ENCODE measurements at places on chromosomes 5 and 9.

DNA sequence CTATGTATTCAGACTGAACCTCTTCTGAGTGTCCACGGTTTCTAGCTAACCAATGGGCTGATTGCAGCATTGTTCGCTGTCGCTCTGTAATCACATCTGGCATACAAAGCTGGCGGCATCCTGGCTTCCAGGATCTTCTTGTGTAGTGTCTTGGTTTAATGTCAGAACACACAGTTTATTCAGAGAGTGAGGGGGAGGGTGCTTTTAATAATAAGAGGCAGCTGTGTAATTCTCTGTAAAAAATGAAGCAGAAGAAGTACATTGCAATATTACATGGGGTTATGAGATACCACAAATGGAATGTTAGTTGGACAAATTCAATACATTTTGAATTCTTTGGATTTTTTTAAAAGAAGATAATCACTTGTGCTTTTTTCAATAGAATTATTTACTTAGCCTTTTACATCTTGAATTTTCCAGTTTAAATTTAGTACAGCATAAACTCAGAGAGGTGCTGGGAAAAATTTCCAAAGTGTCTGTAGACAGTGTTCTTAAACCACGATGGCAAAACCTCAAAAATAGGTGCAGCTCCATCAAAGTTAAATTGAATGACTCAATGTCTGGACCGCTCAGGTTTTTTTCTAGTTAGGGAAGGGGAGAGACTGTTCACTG is 206.0 kb downstream of the PCSK1 start:
- peak; percentile 78 for DNase-seq

DNA sequence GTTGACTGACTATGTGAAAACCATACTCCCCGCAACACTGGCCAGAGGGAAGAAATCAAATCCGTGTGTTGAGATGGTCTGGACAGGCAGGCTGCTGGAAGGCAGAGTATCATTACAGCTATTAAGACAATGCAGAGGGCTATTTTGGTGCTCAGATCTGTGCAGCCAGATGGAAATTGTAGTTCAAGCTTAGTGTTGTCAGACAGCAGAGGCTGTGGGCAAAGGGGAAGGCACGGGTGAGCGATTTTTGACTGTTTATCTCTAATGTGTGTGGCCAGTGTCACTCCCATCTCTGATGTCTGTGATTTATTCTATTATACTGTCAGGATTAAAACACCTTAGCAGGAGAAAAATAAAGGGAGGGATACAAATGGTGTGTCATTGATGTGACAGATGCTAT is 984.4 kb upstream of the WWC1 start:
- no peak for DNase-seq

GRCh38 chr5:166342402-166342801 is 1949.0 kb upstream of the WWC1 start:
- no peak for DNase-seq

- DNase-seq, result no peak
These were observed 10.9 kb downstream of the SEMA5A start for GRCh38 chr5:9534881-9535517.

GRCh38 chr9:90167914-90168313 is 474.7 kb downstream of the DIRAS2 start:
- no peak for DNase-seq

- no peak for DNase-seq
These were observed 7.4 kb upstream of the CDK5RAP2 start for GRCh38 chr9:120587328-120587727.

DNA sequence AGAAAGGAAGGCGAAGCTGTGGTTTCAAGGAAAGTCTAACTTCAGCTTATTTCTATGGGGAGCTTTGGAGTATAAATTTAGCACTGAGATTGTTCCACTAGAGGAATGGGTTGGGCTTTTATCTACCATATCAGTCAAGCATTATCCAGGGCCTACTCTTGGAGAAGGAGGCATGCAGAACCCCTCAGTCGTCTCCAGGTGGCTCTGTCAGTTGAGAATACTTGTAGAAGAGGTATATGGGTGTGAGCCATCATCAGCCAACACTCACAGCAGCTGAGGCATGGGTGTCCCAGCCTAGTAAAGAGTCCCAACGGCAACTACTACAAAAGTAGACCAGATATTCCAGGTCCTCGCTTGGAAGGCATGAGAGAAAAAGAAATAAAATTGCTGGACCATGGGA is 548.5 kb upstream of the GRAMD2B start:
- DNase-seq, result no peak

DNA sequence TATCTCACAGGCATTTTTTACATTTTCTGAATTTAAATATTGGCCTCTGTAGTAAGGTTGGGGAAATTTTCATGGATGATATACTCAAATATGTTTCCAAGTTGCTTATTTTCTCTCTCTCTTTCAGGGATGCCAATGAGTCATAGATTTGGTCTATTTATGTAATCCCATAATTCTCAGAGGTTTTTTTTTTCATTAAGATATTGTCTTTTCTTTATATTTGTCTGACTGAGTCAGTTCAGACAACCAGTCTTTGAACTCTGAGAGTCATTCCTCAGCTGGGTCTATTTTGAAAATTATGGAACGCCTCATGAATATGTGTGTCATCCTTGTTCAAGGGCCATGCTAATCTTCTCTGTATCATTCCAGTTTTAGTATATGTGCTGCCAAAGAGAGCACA is 223.2 kb downstream of the PCSK1 start:
- peak; percentile 30 for DNase-seq

GRCh38 chr9:27437652-27438373 is 86.3 kb upstream of the IFNK start:
- DNase-seq, result peak; percentile 20

DNA sequence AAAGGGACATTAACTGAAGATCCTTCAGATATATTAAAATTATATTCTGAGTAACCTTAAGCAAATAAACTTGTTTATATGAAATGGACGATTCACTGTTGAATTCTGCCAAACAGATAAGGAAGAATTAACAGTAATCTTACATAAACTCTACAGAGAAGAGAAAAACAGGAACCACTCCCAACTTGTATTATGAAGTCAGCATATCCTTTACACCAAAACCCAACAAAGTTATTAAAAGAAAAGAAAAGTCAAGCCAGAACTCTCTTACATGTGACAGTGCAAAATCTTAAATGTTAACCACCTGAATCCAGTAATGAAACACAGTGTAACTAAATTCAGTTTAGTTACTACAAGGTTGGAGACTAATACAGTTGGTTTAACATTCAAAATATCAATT is 185.8 kb downstream of the DEPDC1B start:
- DNase-seq, result no peak

GRCh38 chr5:174320051-174320450 is 274.5 kb downstream of the NSG2 start:
- DNase-seq, result no peak

DNA sequence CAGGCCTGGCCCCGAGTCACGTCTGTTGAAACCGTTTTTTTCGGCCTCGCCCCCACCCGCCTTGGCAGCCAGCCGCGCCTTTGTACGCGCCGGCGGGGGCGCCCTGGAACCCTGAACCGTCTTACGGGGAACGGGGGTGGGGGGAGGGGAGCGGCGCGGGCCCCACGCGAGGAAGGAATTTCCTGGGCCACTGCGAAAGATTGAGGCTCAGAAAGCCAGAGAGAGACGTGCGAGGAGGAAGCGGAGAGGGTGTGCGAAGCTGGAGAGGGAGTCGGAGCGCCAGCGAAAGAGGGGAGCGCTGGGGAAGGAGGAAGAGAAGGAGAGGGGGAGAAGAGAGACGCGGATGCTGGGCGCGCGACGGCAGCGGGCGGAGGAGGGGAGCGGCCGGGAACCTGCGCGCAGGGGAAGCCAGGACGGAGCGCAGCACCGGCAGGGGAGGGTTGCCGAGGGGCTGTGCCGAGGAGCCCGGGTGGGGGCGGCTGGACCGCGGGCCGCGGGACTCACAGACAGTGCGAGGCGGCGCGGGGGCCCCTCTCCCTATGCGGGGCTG is 4.6 kb upstream of the PRDM12 start:
- no peak for DNase-seq

DNA sequence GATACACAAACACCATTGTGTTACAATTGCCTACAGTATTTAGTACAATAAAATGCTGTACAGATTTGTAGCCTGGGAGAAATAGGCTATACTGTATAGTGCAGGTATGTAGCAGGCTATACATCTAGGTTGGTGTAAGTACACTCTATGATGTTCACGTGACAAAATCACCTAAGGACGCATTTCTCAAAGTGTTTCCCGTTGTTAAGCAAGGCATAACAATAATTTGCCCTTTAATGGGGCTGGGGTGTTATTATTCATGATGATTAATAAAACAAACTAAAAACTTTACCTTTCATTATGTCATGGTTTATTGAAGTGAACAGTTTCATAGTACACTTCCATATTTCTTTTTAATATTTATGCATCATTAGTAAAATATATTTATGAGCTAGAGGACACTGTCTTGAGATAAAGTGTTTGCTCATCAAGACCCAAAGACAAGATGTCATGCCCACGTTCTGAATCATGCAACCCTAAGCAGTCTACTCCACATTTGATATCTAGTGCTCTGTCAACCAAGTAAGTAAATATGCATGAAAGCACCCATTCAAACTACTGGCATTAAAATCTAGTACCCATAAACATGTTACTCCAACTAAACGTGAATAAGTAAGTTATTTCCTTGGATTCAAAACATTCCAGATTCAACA is 220.5 kb downstream of the NR2F1-AS1 start:
- no peak for DNase-seq

DNA sequence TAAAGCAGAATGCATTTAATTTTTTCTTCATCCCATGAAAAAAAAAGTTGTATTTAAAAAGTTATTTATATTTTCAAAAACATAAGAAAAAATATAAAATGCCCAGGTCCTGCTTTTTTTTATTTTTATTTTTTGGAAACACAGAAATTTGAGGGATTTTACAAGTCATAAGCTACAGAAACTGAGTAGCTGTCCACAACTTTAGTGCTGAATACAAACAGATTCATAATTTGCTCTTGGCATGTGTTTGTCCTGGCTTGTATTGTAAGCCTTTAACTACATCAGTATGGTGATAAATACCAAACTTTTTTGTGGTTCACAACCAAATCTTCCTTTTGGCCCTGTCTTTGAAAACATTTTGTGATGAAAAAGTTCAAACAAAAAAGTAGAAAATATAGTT is 7.5 kb upstream of the PLCXD3 start:
- peak; percentile 20 for DNase-seq

DNA sequence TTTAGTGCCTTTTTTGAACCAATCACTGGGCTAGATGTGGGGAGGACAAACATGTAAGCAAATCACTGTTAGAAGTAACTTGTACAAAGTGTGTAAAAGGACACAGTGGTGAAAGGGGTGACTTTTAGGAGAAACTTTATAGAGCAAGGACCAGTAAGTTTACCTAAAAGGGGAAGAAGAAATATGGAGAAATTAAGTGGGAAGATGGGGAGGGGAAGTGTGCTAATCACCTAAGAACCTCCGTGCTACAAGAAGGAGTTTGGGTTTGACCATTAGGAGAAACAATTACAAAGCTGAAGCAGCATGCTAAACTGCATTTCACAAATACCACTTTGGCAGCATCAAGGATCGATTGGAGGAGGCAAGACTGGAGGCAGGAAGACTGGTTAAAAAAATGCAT is 17.3 kb downstream of the ITGA1 start:
- DNase-seq, result no peak

- DNase-seq, result no peak
These were observed 292.8 kb downstream of the ARHGEF28 start for GRCh38 chr5:73918791-73919221.

DNA sequence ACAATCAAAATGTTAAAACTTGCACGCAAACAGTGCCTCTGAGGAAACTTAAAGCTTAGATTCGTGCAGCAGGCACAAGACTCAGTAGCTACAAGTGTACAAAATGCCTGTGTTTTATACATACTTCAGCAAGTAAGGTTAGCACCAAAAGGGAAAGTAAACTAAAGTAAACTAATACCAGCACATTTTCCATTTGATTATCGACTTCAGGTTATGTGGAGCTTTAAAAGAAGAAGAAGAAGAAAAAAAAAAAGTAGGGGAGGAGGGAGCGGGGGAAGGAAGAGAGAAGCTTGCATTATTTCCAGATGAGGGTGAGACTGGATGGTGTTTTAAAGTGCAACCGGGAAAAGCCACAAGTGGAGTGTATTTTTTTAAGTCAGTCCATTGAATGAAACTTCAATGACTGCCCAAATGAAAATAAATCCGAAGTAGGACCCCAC is 596 bp upstream of the ADAMTS6 start:
- DNase-seq, result peak; percentile 34

DNA sequence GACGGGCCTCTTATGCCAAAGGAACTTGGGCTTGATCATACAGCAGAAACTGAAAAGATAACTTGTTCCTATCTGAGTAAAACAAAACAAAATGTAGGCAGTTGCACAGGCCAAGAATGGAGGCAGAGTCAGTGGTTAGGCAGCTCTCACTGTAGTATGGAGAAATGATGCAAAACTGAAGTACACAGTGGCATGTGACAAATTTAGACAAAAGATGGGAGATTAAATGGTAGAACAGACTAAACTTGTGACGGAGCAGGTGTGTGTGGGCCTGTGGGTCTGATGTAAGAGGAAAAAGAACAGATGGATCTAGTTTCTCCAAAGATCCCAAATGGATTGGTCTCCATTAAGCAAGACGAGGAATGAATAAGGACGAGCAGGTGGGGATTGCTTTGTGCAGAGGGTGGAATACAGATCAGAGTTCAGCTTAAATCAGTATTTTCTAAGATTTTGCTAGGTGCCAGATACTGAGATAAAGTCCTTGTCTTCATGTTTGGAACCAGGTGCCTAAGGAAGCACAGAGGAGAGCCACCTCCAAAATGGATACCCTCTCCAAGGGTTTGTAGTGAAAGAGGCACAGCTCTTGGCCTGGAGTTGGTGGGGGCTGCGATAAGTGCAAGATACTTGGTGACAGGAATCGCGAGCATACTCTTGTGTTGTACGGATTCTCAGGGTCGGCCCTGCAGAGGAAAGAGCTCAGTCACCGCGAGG is 722 bp upstream of the DCP2 start:
- no peak for DNase-seq

DNA sequence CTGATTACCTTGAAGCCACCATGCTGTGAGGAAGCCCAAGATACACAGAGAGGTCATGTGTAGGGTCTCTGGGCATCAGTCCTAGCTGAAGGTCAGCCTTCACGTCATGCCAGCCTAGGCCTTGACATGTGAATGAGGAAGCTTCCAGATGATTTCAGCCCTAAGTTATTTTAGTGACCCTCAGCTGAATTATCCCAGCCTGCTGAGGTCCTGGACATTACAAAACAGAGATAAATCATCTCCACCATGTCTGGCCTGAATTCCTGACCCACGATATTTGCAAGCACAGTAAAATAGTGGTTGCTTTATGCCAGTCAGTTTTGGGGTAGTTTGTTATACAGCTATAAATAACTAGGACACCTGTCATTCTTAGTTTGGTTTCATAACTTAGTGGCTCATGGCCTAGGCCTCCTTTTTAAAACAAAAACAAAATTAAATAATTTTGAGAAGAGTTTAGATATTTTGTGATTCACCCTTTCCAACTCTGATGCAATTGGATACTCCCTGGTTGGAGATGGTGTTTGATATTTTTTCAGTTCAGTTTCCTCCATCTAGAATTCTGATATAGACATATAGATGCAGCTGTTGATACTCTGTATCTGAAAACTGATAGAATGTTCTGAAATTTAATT is 571.3 kb upstream of the CLINT1 start:
- DNase-seq, result no peak

DNA sequence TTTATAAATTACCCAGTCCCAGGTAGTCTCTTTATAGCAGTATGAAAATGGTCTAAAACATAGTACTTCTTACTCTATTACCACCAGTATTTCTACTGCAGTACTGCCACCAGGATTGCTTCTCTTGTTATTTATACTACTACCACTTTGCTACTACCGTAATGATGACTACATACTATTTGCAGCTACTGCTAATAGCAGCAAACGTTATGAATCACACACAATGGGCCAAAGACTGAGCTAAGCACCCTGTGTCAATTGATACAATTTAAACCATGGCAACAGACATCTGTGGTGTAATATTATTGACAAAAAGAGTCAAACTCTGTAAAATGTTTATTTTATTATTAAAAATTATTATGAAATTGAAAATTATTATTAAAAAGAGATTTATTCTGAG is 15.3 kb upstream of the KIF12 start:
- no peak for DNase-seq
